ENCODE measurements at places on chromosomes 5 and 9.

DNA sequence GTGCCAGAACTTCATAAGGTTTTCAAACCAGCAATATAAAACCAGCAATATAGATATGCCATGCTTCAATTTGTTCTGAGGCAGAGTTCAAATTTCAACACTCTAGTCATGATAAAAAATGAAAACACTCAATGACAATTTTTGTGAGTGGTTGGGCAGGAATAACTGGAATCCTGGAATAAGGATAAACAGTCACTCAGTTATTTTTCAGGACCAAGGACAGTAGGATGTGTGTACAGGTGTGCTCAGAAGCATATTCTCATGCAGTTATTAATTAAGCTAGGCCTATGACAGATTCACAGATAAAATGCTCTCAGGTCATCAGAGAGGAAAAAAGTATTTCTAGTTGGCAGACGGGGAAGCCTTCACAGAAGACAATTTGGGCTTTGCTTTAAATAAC is 117.3 kb upstream of the PPP2R2B start:
- DNase-seq = no peak

DNA sequence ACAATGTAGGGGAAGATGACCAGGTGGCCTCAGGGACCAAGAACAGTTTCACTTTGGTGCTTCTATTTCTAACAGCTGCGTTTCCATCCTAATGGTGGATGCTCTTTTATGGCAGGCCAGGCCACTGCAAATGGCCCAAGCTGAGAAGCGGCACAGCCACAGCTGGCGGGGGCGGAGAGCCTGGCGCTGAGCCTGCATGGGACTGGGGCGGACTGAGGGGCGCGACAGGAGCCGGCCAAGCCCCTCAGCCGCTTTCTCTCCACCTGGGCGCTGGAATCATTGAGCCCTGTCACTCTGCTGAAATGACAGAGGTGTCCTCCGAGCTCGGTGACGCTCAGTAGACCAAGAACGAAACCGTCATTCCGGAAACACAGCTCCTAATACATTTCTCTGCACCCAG is 317.3 kb upstream of the PDE4D start:
- no peak for DNase-seq

- DNase-seq = no peak
Measured at GRCh38 chr5:133368916-133369783, 243.2 kb downstream of the FSTL4 start.

DNA sequence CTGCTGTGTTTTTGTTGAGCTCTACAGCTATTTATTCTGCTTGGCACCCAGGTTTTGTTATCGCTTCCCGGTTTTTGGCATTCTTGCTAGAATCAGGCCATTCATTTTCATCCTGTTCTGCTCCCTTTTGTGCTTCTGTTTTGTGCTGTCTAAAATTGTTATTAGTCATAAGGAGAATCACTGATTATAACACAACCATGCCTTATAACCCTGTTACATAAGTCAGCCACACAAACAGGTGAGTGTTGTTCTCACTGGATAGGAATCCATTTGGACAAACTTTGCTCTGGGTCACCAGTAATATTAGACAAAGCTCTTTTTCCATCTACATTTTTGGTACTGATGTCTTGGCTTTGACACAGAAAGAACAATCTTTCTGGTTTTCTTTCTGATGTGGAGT is 622.8 kb downstream of the PSAT1 start:
- no peak for DNase-seq

DNA sequence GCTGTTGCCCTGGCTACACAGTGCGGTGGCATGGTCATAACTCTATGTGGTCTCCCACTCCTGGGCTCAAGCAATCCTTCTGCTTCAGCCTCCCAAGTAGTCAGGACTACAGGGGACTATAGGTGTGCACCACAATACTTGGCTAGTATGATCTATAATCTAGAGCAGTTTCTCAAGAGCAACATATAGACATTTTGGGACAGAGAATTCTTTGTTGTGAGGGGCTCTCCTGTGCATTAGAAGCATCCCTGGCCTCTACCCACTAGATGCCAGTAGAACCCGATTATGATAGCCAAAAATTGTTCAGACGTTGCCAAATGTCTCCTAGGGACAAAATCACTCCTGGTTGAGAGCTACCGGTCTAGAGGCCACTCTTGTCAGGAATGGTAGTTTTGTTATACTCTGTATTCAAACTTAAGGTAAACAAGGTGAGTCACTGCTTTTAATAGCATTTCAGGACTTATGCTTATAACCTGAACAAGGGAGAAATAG is 7.2 kb downstream of the ANKHD1 start:
- no peak for DNase-seq

DNA sequence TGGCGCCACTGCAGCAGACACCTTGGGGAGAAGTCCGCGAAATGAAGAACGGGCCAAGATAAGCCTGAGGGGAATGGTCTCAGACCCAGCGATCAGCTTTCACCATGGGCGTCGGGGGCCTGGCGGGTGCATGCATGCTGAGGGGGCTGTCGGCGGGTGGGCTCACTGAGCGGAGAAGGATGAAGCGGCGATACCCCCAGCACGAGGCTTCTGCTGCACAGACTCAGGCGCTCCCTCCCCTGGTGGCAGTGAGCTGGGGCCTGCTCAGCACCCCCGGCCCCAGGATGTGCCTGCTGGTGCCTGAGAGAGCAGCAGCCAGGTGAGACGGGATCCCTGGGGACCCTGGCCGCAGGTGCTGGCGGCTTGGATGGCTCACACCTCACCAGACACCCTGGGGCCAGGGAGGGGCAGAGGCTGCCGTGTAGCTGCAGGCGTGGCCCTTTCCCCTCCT is 31.2 kb downstream of the CEP72 start:
- DNase-seq = no peak

- no peak for DNase-seq
Measured at GRCh38 chr5:149271195-149271715, 404 bp upstream of the AFAP1L1 start.

- no peak for DNase-seq
Measured at GRCh38 chr9:35962126-35962906, 4.4 kb upstream of the OR2S2 start.

DNA sequence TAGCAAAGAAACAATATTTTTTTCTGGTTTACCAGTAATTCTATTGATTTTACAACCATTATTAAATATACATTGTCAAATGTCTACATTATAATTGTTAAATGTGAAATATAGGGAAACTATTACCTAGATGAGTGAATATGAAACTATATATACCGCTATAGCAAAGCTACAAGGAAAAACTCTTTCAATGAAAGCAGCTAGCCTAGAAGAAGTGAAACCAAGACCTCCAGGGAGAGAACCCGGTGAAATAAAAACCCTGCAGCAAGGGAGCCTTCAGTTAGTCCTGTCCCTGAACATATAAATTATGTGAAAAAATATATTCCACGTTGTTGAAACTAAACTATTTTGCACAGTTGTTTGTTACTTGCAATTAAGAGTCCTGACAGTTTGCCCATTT is 913.1 kb downstream of the EFNA5 start:
- no peak for DNase-seq

DNA sequence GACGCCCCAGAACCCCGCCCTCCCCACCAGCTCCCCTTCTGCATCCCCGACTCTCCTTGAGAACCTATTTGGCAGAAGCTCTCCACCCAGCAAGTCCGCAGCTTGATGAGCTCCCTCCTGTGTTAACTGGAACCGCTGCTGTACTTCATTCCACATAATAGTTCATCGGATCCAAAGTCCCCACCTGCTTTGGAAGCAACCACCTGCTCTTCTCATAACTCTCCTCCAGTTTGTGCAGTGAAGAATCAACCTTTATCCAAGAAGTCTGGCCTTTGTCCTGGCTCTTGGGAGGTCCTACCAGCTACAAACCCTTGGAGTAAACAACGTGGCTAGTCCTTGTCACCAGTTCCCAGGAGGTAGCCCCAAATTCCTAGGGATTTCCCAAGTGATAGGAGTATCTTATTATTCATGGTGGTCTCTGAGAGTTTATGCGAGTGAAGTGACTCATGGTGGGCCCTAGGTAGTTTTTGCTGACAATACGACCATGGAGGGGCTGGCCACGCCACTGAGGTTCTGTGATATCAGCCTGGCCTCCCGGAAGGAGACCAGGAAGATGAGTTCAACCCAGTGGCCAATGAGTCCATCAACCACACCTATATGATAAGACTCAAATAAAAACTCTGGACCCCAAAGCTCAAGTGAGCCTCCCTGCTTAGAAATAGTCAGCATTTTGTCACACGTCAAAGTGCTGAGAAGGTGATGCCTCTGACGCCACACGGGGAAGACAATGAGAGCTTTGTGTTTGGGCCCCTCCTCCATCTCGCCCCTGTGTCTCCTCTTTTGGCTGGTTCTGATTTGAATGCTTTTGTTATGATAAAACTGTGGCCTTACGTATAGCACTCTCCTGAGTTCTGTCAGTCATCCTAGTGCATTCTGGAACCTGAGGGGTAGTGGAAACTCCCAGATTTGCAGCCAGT is 3.6 kb upstream of the IL4 start:
- no peak for DNase-seq

GRCh38 chr9:133953976-133954709 is 38.0 kb downstream of the VAV2 start:
- DNase-seq = no peak

GRCh38 chr5:107476783-107477182 is 194.0 kb downstream of the EFNA5 start:
- no peak for DNase-seq

DNA sequence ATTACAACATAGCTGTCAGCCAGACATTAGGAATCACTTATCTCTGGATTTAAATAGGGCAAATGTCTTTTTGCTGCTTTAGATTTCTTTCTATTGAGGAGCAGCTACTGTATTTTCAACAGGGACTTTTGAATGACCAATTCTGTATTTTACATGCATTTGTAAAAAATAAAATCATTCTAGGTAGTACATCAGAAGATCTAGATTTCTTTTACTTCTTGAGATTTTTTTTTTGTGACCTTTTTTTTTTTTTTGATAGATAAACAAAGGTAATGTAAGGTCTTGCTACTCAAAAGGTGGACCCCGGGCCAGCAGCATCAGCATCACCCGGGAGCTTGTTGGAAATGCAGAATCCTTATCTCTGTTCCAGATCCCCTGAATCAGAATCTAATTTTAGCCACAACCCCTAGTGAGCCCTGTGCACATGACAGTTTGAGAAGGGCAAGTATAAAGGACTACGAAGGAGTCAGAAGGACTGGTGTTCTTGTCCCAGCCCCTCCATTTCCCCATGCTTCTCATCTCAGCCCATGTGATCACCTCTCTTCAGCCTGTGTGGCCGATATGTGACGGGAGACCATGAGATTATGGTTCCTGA is 37.7 kb upstream of the CKMT2 start:
- DNase-seq = no peak

GRCh38 chr9:105679257-105680022 is 14.9 kb upstream of the TMEM38B start:
- no peak for DNase-seq

- no peak for DNase-seq
Measured at GRCh38 chr9:126510564-126510963, 103.2 kb upstream of the LMX1B start.

DNA sequence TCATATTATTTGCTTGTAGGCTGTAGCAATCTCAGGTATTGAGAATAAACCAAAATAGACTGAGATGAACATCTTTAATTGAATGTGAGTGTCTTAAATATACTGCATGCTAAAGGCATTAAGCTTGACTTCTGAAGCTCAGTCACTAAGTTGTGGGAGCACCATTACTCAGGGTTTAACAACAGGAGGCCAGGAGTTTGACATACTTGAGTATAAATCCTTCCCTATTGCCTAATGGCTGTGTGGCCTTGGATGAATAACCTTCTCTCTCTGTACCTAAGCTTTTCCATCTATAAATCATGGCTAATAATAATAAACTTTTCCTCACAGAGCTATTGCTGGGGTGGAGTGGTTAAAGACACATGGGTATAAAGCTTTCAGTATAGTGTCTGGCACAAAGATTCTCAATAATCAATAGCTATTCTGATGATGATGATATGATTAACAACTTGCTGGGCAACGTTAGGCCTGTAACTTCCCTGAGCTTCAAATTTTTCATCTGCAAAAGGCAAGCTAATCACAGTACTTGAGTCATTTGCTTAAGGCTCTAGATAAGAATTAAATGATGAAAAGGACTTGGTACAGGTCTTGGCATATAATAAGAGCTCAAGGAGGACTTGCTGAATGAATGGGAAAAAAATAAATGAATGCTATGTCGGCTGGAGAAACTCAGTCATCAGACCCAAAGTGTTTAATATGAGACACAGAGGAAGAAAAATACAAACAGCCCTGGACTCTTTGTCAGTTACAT is 174.0 kb upstream of the IL12B start:
- DNase-seq = no peak

- DNase-seq = no peak
Measured at GRCh38 chr5:88142636-88142885, 126.1 kb downstream of the TMEM161B start.

- DNase-seq = no peak
Measured at GRCh38 chr5:56414066-56414465, 180.9 kb upstream of the ANKRD55 start.

GRCh38 chr5:759111-759751 is 25.3 kb downstream of the ZDHHC11B start:
- DNase-seq = no peak

GRCh38 chr5:80152778-80153177 is 103.1 kb downstream of the SERINC5 start:
- no peak for DNase-seq

GRCh38 chr9:129262261-129262660 is 84.2 kb upstream of the IER5L start:
- DNase-seq = no peak

DNA sequence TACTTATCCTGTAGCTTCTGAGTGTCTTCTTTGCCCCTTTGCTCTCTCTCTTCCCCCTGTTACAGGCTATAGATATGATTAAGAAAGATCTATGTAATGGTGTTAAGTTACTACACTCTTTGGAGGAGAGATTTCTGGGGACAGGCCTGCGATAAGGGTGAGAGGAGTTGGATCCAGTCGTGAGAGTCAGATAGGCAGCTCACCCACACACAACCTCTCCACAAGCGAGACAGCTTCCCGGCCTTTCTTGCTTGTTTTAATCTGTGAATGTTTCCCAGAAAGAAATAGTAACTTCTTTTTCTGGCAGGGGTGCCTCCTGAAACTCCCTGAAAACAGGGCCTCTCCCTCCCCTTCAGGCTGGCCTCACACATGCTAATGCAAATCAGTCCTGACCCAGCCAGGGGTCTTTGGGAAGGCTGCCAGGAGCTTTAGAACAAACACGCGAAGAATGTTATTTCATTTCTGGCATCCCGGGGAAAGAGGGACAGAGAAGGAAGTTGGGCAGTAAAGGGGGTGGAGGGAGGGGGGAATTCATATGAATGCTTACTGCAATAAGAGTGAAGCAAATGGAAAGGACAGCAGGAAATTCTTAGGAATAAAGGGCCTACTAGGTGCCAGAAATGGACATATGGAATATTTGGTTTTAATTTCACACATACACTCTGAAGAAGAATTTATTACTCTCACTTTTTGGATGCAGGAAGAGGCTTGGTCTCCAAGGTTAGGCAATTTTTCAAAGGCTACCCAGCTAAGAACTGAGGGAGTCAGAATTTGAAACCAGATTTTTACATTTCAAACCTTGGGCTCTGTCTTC is 215.8 kb upstream of the TRIM32 start:
- DNase-seq = no peak

DNA sequence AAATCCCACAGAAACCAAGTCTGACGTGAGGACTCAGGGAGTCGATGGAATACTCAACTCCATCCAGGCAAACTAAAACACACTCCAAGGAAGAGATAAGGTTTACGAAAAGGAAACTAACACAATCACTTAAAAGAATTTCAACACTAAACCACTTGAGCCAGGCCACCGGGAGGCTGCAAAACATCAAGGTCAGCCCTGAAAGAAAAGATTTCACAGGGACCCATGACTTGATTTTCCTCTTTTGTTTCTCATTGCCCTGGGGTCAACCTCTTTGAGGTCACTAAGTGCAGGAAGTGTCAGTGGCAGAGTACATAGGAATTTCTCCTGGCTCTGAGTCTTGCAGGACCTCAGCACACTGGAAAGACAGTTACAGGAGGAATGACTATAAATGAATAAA is 77.8 kb upstream of the TARS1 start:
- DNase-seq = no peak

Measured in hippocampal formation (tissue), 2 donors.